ENCODE measurements at places on chromosomes 3 and 15. TPM values are rescaled to one million over a fixed set of nuclear protein-coding genes. Genes with fewer than 3 reads are reported as not detected.

DNA sequence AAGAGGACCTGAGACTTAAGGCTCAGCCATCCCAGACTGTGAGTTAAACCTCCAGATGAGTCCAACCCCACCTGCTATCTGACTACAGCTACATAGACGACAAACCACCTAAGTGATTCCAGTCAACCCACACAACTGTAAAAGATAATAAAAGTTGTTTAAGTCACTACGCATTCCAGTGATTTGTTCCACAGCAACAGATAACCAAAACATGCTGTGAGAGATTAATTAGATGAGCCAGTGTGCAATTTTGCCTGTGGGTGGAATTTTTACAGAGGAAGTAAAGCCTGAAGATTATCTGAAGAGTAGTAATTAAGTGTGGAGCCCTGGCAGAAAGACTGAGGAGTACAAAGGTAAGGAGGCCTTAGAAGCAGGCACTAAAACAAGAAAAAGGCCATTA is 5.4 kb downstream of the BTBD1 start:
- no peak for DNase-seq

FRMD5 gene
- total RNA-seq = 2.4 TPM

DNA sequence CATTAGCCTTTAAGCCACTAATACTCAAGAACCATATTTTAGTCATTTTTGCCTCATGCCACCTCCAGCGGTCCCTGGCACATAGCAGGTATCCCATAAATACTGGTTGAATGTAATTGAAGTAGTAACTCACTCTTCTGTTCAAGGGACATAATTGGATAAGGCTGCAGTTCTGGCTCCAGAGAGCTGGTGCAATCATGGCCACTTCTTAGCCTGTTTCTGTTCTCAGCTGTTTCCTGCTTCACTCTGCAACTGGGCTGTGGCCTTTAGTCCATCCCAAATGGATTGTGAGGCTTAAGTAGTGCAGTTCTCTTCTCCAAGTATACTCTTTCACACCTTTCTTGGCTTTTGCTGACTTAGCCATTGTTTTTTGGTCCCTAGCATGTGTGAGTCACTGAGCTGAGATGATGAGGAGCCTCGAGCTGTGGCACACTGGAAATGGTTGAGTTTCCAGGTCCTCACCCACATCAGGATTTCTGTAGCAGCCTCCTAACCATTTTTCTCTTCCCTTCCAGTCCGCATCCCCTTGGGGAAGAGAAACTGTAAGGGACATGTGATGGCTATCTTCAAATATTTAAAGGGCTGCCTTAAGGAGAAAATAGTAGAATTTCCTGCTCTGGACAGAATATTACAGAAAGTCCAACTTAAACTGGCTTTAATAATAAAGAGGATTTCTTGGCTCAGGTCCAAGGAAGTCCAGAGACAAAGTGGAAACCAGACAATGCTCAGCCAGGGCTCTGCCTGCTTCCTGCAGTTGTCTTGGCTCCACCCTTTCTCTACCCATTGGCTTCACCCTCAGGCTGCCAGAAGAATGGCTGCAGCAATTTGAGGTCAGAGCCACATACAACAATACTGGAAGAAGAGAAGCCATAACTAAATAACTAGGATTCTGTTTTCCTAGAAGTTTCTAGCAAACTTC is 305.4 kb upstream of the ROPN1 start:
- DNase-seq = no peak

- no peak for DNase-seq
These were observed 147.6 kb downstream of the TIGIT start for GRCh38 chr3:114441386-114441785.

GMNC gene
- 0.07 TPM for total RNA-seq

SLC49A4 gene
- total RNA-seq = 8.4 TPM

DNA sequence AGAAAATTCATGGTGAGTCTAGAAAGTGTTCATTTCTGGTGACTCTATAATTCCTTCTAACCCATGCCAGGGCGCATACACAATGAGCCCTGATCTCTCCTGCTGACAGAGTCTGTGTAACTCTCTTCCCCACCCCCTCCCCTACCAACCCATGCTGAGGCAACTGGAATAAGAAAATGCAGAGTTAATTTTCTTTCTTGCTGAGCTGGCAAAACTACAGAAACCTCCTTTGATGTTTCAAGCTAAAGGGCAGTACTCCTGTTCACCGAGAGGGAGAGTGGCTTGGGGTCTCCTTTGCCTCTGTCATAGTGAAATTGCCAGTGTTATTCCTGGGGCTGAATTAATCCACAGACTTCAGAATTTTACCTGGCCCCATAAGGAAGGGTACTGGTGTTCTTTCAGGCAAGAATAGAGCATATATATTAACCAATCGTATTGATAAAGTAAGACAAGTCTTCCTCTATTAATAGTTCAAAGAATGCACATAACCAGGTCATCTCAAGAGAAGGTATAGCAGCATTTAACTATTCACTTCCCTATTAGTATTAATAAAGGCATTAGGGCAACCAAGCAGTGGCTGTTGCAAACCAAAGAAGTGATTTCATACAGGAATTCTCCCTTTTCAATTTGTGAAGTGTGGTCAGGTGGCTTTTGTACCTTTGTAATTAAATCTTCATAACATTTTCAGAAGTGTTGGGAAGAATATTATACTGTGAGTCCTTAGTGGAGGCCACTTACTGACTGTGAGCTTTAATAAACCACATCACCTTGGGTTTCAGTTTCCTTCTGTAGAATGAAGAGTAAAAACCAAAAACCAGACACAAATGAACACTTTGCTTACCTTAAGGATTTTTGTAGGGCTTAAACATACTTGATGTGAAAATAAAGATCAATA is 4.1 kb downstream of the GAP43 start:
- DNase-seq = peak; percentile 3

GRCh38 chr3:179760944-179761343 is 108.1 kb downstream of the USP13 start:
- DNase-seq = no peak
